Activated naive CD8-positive, alpha-beta T cell treated with anti-CD3 and anti-CD28 coated beads, Interleukin-2, amount 10 ng/mL, durations not matched to agents 7 days and 5 days (primary cell): ENCODE measurements at places on chromosomes 6 and 20. TPM values are rescaled to one million over a fixed set of nuclear protein-coding genes. Genes with fewer than 3 reads are reported as not detected.
A peak's percentile ranks its signal among the peaks of the same experiment; 100 is the strongest.

- no peak overlapping the region for H3K4me3 ChIP-seq
- no peak for DNase-seq
- no peak overlapping the region for H3K27ac ChIP-seq
- no peaks in the 10 kb centered on the region for H3K4me1 ChIP-seq
Observed at GRCh38 chr20:15930311-15931305, 642.6 kb downstream of the KIF16B start.

GRCh38 chr6:64817525-64817924 is 889.5 kb downstream of the EYS start:
- H3K27me3 ChIP-seq, result no peaks in the 10 kb centered on the region
- no peaks in the 10 kb centered on the region for H3K4me1 ChIP-seq
- DNase-seq, result no peak
- H3K36me3 ChIP-seq, result no peaks in the 10 kb centered on the region
- no peak overlapping the region for H3K27ac ChIP-seq

DNA sequence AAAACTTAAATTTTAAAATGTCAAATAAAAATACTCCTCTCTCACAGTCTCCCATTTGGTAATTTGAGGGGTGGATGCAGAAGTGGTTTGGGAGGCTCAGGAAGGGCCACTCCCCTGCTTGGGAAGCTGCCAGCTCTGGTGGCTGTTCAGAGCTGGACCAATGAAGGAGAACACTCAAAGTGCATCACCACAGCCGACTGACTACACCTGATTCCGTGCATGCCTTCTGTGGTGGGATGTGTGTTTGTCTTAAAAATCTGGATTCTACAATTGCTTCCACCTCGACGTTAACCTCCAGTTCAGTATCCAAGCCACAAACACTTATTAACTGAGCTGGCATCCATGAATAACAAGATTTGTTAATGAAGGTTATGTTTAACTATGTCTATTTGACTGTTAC is 137.3 kb downstream of the FOXC1 start:
- no peak for DNase-seq
- H3K27me3 ChIP-seq, result no peaks in the 10 kb centered on the region
- H3K36me3 ChIP-seq, result peaks cover 7% of the 10 kb centered on the region

- no peak overlapping the region for H3K27ac ChIP-seq
- H3K27me3 ChIP-seq, result no peaks in the 10 kb centered on the region
- no peak for DNase-seq
- peaks cover 1% of the 10 kb centered on the region for H3K36me3 ChIP-seq
- H3K4me3 ChIP-seq, result no peak overlapping the region
Observed at GRCh38 chr20:60283281-60283680, 325.1 kb downstream of the CDH26 start.

GRCh38 chr6:135159531-135159930 is 21.6 kb upstream of the MYB start:
- H3K36me3 ChIP-seq, result peaks cover 4% of the 10 kb centered on the region
- no peak overlapping the region for H3K4me3 ChIP-seq
- peak; percentile 39 for DNase-seq
- peaks cover 36% of the 10 kb centered on the region for H3K4me1 ChIP-seq
- H3K27ac ChIP-seq, result no peak overlapping the region

GRCh38 chr20:16104783-16105182 is 468.5 kb downstream of the KIF16B start:
- no peak for DNase-seq
- no peaks in the 10 kb centered on the region for H3K27me3 ChIP-seq
- H3K4me1 ChIP-seq, result no peaks in the 10 kb centered on the region
- no peaks in the 10 kb centered on the region for H3K36me3 ChIP-seq

- DNase-seq, result peak; percentile 24
- H3K27ac ChIP-seq, result no peak overlapping the region
- H3K36me3 ChIP-seq, result no peaks in the 10 kb centered on the region
- H3K27me3 ChIP-seq, result peaks cover 5% of the 10 kb centered on the region
- H3K4me1 ChIP-seq, result peaks cover 19% of the 10 kb centered on the region
Observed at GRCh38 chr20:57658833-57659516, 38.7 kb upstream of the ZBP1 start.

DNA sequence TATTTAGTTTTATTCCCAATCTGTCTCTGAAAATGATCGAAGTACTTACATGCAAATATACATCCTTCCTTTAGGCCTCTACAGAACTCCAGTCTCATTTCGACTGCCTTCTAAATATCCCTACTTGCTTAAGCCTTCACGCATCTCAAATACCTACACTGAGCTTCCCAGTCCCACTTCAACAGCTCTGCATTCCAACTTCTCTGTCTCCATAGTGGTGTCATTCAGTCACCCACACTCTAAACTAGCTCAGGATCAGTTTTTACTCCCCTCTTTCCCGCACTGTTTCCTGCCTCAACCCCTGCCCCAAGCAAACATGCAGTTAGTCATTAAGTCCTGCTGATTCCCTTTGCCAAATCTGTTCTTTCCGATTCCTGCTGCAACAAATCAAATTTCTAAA is 91.8 kb upstream of the PREP start:
- H3K27me3 ChIP-seq, result peaks cover 2% of the 10 kb centered on the region
- H3K4me1 ChIP-seq, result peaks cover under 1% of the 10 kb centered on the region
- DNase-seq, result no peak

GRCh38 chr20:445514-446336 is 16.6 kb downstream of the TBC1D20 start:
- no peaks in the 10 kb centered on the region for H3K27me3 ChIP-seq
- H3K4me1 ChIP-seq, result peaks cover 2% of the 10 kb centered on the region
- no peak for DNase-seq

DNA sequence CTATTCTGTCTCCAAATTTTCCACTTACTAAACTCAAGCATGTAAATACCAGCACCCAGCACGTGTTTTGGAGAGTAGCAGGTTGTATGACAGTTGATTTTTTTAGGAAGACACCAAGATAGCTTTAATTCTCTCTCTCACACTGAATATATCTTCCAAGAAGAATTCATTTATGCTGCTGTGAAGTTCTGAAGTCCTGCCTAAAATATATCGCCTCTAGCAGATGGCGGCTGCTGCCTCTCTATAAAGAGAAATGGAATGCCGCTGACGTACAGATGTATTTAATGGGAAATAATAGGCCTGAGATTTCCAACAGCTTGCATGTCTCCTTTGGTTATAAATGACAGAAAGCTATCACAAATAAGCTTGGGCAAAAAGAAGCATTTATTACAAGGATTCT is 74.7 kb downstream of the PFDN4 start:
- no peak overlapping the region for H3K27ac ChIP-seq
- no peaks in the 10 kb centered on the region for H3K27me3 ChIP-seq
- no peak for DNase-seq
- peaks cover 7% of the 10 kb centered on the region for H3K4me1 ChIP-seq
- H3K4me3 ChIP-seq, result no peak overlapping the region

GRCh38 chr6:127937102-127937501 is 36.2 kb upstream of the THEMIS start:
- H3K36me3 ChIP-seq, result peaks cover 24% of the 10 kb centered on the region
- peaks cover 54% of the 10 kb centered on the region for H3K4me1 ChIP-seq
- H3K27me3 ChIP-seq, result no peaks in the 10 kb centered on the region
- no peak overlapping the region for H3K4me3 ChIP-seq

- H3K4me1 ChIP-seq, result peaks cover 15% of the 10 kb centered on the region
- H3K36me3 ChIP-seq, result no peaks in the 10 kb centered on the region
- H3K27me3 ChIP-seq, result peaks cover 10% of the 10 kb centered on the region
Observed at GRCh38 chr20:50049442-50050026, 63.4 kb downstream of the UBE2V1 start.

GRCh38 chr6:147949981-147950622 is 392.5 kb upstream of the SASH1 start:
- H3K27me3 ChIP-seq, result no peaks in the 10 kb centered on the region
- DNase-seq, result no peak
- no peak overlapping the region for H3K27ac ChIP-seq

GRCh38 chr6:89371849-89372505 is 19.5 kb upstream of the UBE2J1 start:
- H3K4me1 ChIP-seq, result peaks cover 34% of the 10 kb centered on the region
- H3K27me3 ChIP-seq, result peaks cover 12% of the 10 kb centered on the region

- DNase-seq, result no peak
- H3K27me3 ChIP-seq, result peaks cover 3% of the 10 kb centered on the region
- no peak overlapping the region for H3K27ac ChIP-seq
Observed at GRCh38 chr6:43502666-43503065, 7.5 kb downstream of the LRRC73 start.

DNA sequence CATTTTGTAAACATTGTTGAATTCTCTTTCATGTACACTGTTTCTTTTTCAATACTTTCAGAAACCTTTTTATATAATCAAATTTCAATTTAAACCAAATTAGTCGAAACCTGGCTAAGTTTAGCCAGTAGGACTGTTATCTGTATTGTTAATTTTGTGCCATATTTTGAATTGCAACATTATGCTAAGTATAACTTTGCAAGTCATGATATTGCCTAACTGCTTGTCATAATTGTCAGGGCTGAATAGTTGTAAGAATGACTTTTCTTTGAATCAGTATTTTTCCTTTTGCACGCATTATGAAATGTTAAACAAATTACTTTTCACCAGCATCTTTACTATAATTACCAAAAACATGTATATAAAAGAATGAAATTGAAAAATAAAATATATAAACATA is 82.7 kb downstream of the SAMD3 start:
- no peak overlapping the region for H3K27ac ChIP-seq
- peaks cover 31% of the 10 kb centered on the region for H3K4me1 ChIP-seq
- peaks cover 75% of the 10 kb centered on the region for H3K36me3 ChIP-seq
- H3K4me3 ChIP-seq, result no peak overlapping the region

DNA sequence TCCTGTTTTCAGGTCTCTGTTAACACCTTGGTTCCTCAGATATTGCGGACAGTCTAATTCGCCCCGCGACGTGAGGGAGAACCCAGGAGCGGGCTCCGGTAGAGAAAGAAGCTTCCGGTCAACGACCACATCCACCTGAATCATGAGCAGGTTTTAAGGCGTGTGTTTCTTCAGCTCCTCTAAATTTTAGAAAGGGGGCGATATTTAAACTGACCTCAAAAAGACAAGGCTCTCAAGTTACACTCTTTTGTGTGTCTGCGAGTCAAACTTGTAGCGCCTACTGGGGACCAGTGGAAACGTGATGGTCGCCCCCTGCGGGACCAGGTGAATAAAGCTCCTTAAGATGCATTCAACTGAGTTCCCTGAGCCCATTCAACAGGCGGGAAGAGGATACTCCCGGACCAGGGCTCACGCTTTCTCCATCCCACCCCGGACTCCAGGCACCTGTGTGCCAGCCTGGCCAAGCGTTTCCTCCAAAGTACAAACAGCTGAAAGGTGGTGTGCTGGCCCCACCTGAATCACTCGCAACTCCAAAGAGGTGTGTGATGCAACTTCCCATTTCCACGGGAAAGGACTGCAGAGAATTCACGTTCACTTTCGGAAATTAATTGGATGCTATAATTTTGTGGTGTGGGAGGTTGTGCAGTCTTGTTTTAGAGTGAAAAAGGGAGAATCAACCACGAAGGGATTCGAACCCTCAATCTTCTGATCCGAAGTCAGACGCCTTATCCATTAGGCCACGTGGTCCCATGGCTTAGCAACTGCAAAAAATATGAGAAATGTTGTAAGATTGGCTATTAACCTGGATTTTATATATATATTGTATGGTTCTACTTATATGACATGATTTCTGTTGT is 17.0 kb downstream of the GPX5 start:
- H3K4me1 ChIP-seq, result peaks cover 31% of the 10 kb centered on the region
- H3K36me3 ChIP-seq, result no peaks in the 10 kb centered on the region
- H3K27me3 ChIP-seq, result peaks cover 66% of the 10 kb centered on the region
- peak overlapping the region; percentile 52 for H3K27ac ChIP-seq
- peak overlapping the region; percentile 87 for H3K4me3 ChIP-seq

- H3K4me3 ChIP-seq, result no peak overlapping the region
- H3K4me1 ChIP-seq, result no peaks in the 10 kb centered on the region
- no peaks in the 10 kb centered on the region for H3K27me3 ChIP-seq
- no peak for DNase-seq
- H3K27ac ChIP-seq, result no peak overlapping the region
Observed at GRCh38 chr20:15122613-15123012, 785.2 kb upstream of the FLRT3 start.

DNA sequence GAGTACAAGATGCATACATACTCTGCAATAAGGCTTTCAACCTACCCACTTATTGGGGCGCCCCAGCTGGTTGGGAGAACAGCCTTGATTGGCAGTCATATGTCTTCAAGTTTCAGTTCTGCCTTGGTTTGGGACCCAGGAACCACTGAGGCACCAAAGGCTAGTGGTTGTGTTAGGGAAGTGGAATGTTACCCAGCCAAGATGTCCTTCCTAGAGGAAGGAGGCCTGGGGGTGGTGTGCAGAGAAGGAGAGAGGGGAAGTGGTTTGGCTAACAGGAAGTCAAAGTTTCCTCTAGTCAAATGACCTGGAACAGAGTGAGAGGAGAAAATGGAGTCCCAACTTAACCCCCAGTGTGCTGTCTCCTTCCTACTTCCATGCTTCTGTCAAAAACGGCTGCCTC is 59.4 kb downstream of the CD164 start:
- peaks cover 2% of the 10 kb centered on the region for H3K36me3 ChIP-seq
- peaks cover 7% of the 10 kb centered on the region for H3K4me1 ChIP-seq
- peak overlapping the region; percentile 52 for H3K27ac ChIP-seq
- H3K27me3 ChIP-seq, result peaks cover 2% of the 10 kb centered on the region
- no peak for DNase-seq

GRCh38 chr6:30391240-30391639 is 46.3 kb downstream of the RPP21 start:
- no peak for DNase-seq
- no peak overlapping the region for H3K27ac ChIP-seq
- H3K36me3 ChIP-seq, result no peaks in the 10 kb centered on the region
- no peaks in the 10 kb centered on the region for H3K4me1 ChIP-seq
- H3K27me3 ChIP-seq, result peaks cover 80% of the 10 kb centered on the region
- no peak overlapping the region for H3K4me3 ChIP-seq

- no peaks in the 10 kb centered on the region for H3K36me3 ChIP-seq
- no peak overlapping the region for H3K4me3 ChIP-seq
- no peak for DNase-seq
- peaks cover 14% of the 10 kb centered on the region for H3K27me3 ChIP-seq
- no peaks in the 10 kb centered on the region for H3K4me1 ChIP-seq
Observed at GRCh38 chr6:29112135-29112534, 4.3 kb downstream of the OR2J3 start.

GRCh38 chr6:121521164-121521555 is 85.7 kb downstream of the GJA1 start:
- no peak overlapping the region for H3K27ac ChIP-seq
- no peak overlapping the region for H3K4me3 ChIP-seq
- H3K36me3 ChIP-seq, result no peaks in the 10 kb centered on the region
- H3K4me1 ChIP-seq, result no peaks in the 10 kb centered on the region

DNA sequence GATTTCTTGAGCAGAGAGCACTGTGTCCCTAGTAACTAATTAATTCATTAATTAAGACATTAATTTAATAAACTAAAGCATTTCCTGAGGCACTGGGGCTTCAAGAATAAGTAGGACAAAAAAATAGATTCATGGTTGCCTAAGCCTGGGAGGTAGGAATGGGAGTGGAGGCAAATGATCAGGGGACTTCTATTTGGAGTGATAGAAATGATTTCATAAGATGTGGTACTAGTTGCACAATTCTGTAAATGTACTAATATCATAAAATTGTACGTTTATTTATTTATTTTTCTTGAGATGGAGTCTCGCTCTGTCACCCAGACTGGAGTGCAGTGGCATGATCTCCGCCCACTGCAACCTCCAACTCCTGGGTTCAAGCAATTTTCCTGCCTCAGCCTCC is 287.2 kb downstream of the KHDC1L start:
- DNase-seq, result no peak
- H3K4me1 ChIP-seq, result no peaks in the 10 kb centered on the region
- no peak overlapping the region for H3K27ac ChIP-seq

Gene TSBP1
- total RNA-seq, result not detected

Gene SCP2D1
- not detected for total RNA-seq

Gene ARHGAP40
- not detected for total RNA-seq

Gene ATP5F1E
- total RNA-seq, result 81.1 TPM

Gene GSTA2
- total RNA-seq, result not detected

Gene GPX5
- total RNA-seq, result not detected

Gene AVP
- not detected for total RNA-seq

Gene PGC
- not detected for total RNA-seq

Gene SLC22A2
- total RNA-seq, result not detected

Gene HUS1B
- total RNA-seq, result 2.0 TPM

Gene C6orf163
- total RNA-seq, result 3.2 TPM

Gene FLRT3
- not detected for total RNA-seq

Gene PRICKLE4
- total RNA-seq, result not detected
